ENCODE measurements at places on chromosomes 7 and 10. TPM values are rescaled to one million over a fixed set of nuclear protein-coding genes. Genes with fewer than 3 reads are reported as not detected.

ENO4 gene
- not detected for total RNA-seq

PTF1A gene
- not detected for total RNA-seq

HEPACAM2 gene
- total RNA-seq = not detected

CYP26A1 gene
- total RNA-seq = not detected

ZNF107 gene
- 13.0 TPM for total RNA-seq

MARVELD1 gene
- total RNA-seq = 5.6 TPM

SLC18A3 gene
- total RNA-seq = not detected

MYOF gene
- total RNA-seq = 23.8 TPM

PRLHR gene
- total RNA-seq = not detected

TSPAN33 gene
- total RNA-seq = 6.2 TPM

COBL gene
- total RNA-seq = not detected

ZNF775 gene
- 5.5 TPM for total RNA-seq

C7orf57 gene
- total RNA-seq = 0.14 TPM

C10orf53 gene
- total RNA-seq = not detected

- no peak for DNase-seq
Observed at GRCh38 chr7:13982940-13983677, 6.4 kb downstream of the ETV1 start.

- no peak for DNase-seq
Observed at GRCh38 chr7:5525271-5526099, 101.9 kb upstream of the TNRC18 start.

GRCh38 chr7:150895809-150896208 lies 43.5 kb downstream of the AOC1 start:
- peak; percentile 48 for DNase-seq

GRCh38 chr7:67470256-67470751 lies 473.7 kb downstream of the TYW1 start:
- no peak for DNase-seq

DNA sequence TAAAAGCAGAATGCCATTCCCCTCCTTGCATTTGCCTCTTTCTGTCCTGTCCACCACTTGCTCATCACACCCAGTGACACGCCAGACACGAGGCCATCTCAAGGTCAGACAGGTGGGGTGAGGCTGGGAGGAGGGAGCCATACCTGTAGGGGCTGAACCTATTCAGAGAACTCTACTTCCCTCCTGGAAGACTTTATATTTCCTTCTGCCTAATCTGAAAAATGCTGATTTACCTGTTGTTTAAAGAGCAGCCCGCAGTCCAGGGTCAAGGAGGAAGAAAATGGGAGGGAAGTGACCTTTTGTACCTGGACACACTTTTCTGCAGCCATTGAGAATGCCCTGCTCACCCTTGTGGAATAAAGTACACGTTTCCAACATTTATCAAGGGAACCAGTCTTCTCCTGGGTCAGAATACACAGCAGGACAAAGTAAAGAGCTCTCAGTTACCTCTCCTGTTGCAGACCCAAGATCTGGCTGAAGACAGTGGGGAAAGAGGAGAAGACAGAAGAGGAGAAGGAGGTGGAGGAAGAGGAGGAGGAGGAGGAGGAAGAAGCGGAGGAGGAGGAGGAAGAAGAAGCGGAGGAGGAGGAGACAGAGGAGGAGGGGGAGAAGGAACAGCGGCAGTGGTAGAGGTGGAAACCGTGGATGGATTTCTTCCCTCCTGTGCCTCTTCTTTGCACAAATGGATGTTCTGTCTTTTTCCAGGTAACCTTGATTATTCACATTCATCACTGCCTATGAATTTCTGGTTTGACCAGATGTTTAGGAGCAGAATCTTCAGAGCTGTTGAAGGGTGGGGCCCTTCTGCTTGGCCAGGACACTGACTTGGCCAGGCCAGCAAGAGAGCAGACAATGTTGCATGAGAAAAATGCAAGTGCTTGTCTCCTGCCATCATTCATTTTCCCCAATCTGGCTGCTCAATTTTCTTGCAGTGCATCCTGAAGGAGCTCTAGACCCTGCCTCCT lies 1.2 kb upstream of the BLNK start:
- no peak for DNase-seq

DNA sequence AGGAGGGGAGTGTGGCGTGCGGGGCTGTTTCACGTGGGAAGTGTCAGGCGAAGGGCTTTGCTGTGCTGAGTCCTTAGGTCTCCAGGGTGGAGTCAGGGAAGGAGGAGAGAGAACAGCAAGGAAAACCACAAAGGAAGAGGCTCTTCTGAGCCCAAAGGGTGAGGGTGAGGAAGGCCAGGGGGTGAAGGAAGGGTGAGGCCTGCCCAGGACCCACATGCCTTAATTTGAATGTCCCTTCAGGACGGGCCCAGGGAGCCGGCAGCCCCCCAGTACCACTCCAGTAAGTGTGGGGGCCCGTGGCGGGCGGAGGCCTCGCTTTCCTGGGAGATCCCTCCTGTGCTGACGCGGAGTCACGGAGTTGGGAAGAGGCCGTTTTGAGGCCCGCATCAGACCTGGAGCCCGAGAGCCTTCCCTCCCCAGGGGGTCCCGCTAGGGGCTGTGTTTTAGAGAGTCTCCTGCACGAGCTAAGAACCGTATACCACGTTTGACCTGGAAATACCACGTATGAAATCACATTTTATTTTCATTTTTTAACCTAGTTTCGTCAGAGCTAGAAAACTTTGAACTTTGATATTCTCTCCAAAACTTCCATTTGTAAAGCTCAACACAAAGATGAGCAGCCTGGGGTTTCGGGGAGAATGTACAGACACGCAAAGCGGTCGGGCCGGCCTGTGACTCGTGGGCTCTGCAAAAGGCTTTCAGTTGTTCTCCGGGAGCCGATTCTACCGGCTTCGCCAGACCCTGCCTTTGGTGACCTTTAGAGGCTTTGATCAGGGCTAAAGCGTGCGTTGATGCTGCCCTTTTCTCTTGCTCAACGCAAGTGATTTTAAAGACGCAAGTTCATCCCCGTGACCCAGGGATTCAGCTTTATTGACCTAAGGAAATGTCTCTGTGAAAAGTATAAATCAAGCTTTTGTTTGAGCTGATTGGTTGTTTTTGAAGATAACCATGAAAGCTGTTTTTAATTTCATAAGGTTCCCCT lies 23.6 kb upstream of the TTYH3 start:
- no peak for DNase-seq

- no peak for DNase-seq
Observed at GRCh38 chr7:99943641-99944496, 14.4 kb upstream of the GJC3 start.

DNA sequence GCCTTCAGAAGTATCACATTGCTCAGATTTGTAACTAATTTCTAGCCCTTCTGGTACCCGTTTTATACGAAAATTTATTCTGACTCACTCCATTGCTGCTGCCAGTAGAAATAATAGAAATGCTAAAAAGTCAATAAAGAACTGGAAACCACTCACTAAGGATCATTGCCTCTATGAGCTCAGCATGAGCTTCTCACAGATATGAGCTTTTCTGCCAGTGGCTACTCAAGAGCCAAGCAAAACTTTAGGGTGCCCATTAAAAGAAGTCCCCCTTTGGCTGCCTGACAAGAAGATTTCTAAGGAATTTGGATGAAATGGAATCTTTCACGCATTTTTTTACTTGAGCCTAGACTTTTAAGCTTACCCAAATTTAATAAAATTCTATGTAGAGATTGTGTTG lies 52.5 kb downstream of the GPR37 start:
- no peak for DNase-seq

- DNase-seq = no peak
Observed at GRCh38 chr7:27843584-27844305, 103.8 kb downstream of the TAX1BP1 start.

- peak; percentile 36 for DNase-seq
Observed at GRCh38 chr10:44284198-44285084, 100.5 kb downstream of the CXCL12 start.

- DNase-seq = no peak
Observed at GRCh38 chr7:98206451-98207330, 4.5 kb upstream of the BHLHA15 start.

GRCh38 chr7:88281749-88282148 lies 24.9 kb downstream of the STEAP4 start:
- no peak for DNase-seq

DNA sequence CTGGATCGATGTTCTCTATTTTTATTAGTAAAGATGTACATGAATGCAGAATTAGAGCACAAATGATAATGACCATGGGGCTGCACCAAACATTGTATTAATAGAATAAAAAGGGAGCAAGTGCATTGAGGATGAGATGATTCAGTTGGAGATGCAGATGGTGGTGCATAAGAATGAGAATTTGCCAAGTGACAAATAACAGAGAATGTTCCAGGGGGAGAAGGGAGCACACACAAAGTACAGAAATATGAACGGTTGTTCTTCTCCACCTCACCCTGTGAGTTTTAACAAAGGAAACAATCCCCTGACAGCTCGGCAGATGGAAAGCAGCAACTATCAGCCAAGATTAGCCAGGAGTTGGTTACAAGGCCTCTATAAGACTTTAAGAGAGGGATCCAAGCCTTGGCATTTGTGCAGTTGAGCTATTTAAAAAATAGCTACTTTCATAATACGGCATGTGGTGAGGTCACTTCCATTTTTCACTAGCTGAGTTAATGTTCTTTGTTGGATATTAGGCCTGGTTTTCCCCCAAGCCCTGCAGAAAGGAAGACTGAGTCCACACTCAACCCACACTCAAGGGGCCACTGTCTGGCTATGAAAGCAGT lies 462.5 kb downstream of the TNS3 start:
- no peak for DNase-seq

DNA sequence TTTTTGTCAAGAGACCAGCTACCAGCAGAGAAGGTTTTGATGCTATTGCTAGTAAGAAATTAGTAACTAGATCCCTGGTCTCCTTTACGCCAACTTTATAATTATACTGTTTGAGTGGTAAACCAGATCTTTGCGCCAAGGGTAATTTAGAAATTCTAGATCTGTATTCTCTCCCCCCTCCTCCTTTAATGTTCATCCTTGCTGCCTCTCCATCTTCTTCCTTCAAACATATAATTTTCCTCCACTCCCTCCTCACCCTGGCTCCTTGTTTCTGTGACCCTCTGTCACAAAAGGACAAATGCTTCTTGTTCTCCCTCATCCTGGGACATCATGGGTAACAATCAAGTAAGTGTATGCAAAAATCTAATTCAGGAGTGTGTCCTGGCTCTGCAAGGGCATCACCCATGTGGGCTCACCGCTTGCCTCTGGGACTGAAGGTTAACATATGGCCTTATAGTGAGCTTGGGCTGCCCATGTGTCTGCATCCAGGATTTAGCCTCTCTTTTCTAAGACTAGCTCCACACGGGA lies 121.2 kb downstream of the BAMBI start:
- DNase-seq = no peak

DNA sequence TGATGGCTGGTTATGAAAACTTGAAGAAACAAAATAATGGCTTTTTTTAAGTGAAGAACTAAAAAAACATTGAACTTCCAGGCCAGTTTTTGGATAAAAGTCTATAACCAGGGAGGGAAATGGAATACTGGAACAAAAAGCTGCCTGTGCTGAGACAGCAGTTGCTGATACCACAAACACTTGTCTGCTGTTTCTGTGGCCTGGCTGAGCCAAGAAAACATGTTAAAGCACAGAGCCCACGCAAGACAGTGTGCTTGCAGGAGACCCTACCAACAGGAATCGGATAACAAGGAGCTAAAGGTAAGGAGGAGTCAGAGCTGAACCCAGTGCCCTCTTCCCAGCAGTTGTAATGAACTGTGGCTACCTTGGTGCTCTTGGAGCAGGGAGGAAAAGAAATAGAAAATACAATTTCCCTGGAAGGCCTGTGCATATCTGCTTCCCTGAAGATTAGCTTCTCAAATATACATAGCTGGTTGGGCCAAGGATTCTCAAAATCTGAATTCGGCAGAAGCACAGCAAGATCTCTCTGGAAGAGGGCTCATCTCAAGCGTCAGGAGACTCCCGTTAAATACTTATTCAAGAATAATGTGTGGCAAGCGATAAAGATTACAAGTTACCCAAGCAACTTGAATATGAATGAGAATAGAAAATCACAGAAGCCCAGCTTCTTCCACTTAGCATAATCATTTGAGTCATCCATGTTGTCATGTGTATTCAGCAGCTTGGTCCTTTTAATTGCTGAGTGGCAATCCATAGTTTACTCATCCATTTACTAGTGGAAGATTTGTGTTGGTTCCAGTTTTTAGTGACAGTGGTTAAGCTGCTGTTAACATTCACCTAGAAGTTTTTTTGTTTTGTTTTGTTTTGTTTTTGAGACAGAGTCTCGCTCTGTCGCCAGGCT lies 87.6 kb downstream of the NOD1 start:
- no peak for DNase-seq

DNA sequence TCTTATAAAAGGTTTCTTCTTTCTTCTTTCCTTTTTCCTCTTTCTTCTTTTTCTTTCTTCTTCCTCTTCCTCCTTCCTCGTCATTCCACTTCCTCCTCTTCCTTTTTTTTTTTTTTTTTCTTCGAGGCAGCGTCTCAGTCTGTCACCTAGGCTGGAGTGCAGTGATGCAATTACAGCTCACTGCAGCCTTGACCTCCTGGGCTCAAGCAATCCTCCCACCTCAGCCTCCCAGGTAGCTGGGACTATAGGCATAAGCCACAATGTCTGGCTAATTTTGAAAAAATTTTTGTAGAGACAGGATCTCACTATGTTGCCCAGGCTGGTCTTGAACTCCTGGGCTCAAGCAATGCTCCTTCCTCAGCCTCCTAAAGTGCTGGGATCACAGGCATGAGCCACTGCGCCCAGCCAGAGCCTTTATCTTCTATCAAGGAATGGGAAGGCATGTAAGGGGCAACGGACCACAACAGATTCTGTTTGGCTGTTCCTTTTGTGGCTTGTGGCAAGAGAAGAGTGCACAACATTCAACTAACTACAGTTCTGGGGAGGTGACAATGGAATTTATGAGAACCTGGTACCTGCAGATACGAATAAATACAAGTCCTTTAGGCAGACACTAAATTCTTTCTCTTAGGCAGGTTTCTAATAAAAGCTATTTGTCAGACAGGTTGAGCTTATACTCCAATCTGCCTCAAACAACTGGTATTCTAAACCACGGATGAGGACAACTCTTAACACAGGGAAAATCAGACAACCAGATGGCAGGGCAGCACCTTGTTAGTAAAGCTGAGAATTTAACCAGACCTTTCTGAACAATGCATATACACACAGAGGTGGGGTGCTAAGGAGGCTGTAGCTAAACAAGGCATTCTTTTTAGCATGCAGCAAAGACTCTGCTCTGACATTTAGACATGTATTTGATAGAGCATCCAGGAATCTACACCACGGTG lies 100.3 kb downstream of the DOCK4 start:
- DNase-seq = peak; percentile 32

All from activated CD4-positive, alpha-beta T cell treated with anti-CD3 and anti-CD28 coated beads, Interleukin-2, amount 10 ng/mL, durations not matched to agents 24 days and 14 days (primary cell).